Inflammatory macrophage (primary cell): ENCODE measurements at places on chromosomes 2 and 18.

DNA sequence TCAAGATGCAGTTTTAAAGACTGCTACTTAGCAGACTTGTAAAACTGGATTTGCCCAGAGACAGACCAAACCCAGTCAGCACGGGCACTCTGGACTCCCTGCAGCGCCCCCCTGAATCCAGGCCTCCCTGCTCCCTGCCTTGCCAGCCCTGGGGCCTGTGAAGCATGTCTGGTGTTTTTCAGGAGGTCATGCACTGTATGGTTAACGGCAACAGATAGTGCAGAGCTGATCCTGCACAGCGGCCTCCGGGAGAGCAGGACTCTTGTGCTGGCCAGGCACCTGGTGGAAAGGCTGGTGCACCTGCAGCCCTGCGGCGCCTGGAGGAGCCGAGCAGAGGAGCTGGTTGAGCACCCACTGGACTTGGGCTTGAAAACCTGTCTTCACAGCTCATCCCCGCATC is 30.4 kb downstream of the HDAC4 start:
- DNase-seq, result no peak

GRCh38 chr2:241904011-241904718 is 34.6 kb downstream of the RTP5 start:
- DNase-seq, result no peak

DNA sequence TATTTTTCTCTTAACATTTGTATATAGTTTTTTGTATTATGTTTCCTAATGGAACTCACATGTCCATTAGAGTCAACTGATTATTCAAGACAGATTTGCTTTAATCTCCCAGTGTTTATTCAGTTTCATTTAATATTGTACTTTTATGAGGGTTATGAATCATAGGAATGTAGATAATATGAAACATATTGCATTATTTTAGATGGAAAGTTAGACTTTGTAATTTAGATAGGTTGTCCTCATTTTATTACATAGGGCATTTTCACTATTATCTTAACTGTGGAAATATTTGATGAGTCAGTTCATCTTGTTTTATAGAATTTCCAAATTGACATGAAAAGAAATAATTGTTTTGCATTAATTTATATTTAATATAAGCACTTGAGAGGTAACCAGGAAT is 240.8 kb downstream of the PLCL1 start:
- DNase-seq, result no peak

- DNase-seq, result no peak
Observed at GRCh38 chr2:170314744-170315447, 136.9 kb downstream of the MYO3B start.

DNA sequence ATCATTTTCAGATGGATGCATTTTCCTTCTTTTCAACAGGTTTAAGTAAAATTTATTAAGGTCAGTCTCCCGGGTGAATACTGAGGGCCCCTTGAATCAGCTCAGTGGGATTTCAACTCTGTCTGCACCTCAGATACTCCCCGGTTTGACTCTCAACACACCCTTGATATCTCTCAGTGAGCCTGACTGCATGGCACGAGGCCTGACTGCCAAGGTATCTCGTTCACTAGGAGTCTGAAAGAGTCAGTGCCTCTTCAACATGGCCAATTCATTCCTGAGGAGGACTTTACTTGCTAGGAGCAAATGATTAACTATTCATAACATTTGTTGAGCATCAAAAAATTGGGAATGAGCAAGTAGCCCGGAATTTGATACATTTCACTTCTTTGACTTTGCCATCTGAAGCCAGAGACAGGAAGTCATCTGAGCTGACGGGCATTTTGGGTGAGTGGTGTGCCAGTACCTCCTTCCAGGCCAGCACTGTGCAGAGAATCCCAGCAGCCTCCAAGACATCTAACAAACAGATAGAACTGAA is 81.0 kb downstream of the VAPA start:
- no peak for DNase-seq

GRCh38 chr2:105244451-105244850 is 2.9 kb downstream of the GPR45 start:
- DNase-seq, result no peak

GRCh38 chr2:37377187-37377532 is 32.7 kb downstream of the QPCT start:
- peak; percentile 33 for DNase-seq
